ENCODE measurements at places on chromosomes 16 and 17.

GRCh38 chr16:35196313-35196712 is 1736.9 kb downstream of the TP53TG3F start:
- no peak for DNase-seq

- no peak for DNase-seq
These were observed 5.4 kb upstream of the CD7 start for GRCh38 chr17:82322526-82323453.

DNA sequence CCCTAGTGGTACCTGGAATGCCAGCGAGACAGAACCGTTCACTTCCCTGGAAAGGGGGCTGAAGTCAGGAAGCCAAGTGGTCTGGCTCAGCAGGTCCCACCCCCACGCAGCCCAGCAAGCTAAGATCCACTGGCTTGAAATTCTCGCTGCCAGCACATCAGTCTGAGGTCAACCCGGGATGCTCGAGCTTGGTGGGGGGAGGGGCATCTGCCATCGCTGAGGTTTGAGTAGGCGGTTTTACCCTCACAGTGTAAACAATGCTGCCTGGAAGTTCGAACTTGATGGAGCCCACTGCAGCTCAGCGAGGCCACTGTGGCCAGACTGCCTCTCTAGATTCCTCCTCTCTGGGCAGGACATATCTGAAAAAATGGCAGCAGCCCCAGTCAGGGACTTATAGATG is 464.7 kb upstream of the TOM1L1 start:
- no peak for DNase-seq

DNA sequence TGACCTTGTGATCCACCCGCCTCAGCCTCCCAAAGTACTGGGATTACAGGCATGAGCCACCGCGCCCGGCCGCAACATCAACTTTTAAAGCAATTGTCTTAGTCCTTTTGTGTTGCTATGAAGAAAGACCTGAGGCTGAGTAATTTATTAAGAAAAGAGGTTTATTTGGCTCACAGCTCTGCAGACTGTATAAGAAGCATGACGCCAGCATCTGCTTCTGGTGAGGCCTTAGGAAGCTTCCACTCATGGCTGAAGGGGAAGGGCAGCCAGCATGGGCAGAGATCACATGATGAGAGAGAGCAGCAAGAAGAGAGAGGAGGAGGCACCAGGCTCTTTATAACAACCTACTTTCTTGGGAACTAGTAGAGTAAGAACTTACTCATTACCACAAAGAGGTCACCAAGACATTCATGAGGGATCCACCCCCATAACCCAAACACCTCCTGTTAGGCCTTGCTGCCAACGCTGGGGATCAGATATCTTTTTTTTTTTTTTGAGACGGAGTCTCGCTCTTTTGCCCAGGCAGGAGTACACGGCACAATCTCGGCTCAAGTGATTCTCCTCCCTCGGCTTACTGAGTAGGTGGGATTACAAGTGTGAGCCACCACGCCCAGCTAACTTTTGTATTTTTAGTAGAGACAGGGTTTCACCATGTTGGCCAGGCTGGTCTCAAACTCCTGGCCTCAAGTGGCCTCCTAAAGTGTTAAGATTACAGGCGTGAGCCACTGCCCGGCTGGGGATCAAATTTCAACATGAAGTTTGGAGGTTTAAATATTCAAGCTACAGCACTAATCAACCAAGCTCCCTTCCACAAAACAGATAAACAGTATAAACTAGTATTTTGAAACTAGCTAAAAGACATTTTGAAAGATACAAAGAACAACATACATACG is 21.4 kb upstream of the GPT2 start:
- DNase-seq, result no peak
